Uterus (tissue), 4 donors: ENCODE measurements at places on chromosomes 7 and 10.

DNA sequence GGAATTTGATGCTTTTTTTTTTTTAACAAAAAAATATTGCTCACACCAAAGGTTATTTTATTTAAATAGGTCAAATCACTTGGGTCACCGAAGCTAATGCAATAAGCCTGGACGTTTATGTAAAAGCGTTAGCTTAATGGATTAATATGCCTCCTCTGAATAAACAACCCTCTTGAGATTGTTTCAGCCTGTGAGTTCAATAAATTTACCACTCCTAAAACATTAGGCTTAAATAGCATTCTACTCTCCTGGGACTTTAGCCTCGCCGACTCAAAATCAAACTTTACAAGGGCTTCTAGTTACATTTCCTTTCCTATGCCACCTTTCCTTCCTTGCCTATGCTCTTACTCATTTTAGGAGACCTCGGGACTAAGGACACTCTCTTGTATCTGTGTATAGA lies 79.3 kb downstream of the DNAJB9 start:
- no peaks in the 10 kb centered on the region for H3K4me1 ChIP-seq
- no peak for DNase-seq
- no peaks in the 10 kb centered on the region for H3K27me3 ChIP-seq

GRCh38 chr10:77233466-77233865 lies 404.1 kb downstream of the KCNMA1 start:
- no peaks in the 10 kb centered on the region for H3K4me1 ChIP-seq
- no peaks in the 10 kb centered on the region for H3K27me3 ChIP-seq
- no peaks in the 10 kb centered on the region for H3K36me3 ChIP-seq
- H3K27ac ChIP-seq, result no peak overlapping the region

DNA sequence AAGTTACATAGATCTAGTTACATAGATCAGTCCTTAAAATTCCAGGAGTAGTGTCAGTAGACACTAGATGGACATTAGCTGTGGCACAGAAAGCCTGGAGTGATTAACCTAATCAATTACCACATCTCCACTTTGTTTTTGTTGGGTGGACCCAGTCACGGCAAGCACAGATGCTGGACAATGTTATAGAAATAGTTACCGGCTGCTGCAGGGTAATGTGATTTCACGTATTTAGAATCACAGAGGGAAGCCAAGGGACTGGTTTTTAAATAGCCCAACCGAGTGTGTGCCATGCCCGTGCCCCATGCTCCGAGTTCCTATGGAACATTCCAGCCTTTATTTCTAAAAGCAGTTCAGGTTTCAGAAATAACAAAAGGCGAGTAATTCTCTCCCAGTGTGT lies 2.8 kb downstream of the LGI1 start:
- no peak for DNase-seq
- H3K36me3 ChIP-seq, result no peaks in the 10 kb centered on the region
- H3K4me1 ChIP-seq, result no peaks in the 10 kb centered on the region

DNA sequence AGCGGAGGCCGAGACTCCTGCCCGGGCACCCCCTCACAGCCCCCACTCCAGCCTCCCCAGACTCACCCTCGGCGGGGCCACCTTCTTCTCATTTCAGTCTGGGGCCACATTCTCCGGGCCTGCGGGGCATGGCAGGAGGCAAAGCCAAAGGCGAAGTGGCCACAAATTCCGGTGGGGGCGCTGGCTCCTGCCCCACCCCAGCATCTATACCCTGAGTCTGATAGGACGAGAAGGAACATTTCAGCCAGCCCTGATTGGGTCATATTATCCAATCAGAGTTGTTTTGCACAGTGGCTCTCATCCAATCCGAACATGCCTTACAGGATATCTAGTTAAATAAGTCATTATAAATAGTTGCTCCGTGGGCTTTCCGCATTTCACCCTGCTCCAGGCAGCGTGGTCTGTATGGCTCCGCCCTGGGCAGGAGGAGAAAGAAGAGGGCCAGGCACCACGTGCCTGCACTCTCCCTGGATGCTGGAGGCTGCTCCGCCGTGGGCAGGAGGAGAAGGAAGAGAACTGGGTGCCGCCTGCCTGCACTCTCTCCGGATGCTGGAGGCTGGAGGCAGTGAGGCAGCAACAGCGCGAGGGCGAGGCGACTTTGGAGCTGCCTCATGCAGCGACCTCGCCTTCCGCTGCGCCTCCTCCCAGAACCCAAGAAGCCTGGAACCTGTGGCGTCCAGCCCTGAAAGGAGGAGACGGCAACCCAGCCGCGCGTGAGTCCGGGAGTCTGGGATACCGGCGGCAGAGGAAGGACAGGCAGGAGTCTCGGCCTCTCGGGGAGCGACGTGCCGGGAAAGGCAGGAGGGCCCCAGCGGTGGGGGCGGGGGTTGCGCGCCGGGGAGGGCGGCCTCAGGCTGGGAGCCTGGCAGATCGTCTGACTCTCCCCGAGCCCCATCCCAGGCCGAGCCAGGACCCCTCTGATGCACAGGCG lies 162.9 kb downstream of the ZNF33B start:
- no peaks in the 10 kb centered on the region for H3K27me3 ChIP-seq
- H3K4me3 ChIP-seq, result peak overlapping the region; percentile 21
- H3K4me1 ChIP-seq, result no peaks in the 10 kb centered on the region
- no peak overlapping the region for H3K27ac ChIP-seq
- DNase-seq, result no peak

GRCh38 chr7:11300241-11300640 lies 326.6 kb downstream of the PHF14 start:
- H3K4me1 ChIP-seq, result no peaks in the 10 kb centered on the region
- H3K27me3 ChIP-seq, result no peaks in the 10 kb centered on the region
- no peak overlapping the region for H3K27ac ChIP-seq

GRCh38 chr7:135616136-135616535 lies 46.2 kb upstream of the STMP1 start:
- DNase-seq, result no peak
- no peaks in the 10 kb centered on the region for H3K4me1 ChIP-seq
- no peaks in the 10 kb centered on the region for H3K27me3 ChIP-seq
- no peaks in the 10 kb centered on the region for H3K36me3 ChIP-seq
- no peak overlapping the region for H3K27ac ChIP-seq
- H3K4me3 ChIP-seq, result no peak overlapping the region

DNA sequence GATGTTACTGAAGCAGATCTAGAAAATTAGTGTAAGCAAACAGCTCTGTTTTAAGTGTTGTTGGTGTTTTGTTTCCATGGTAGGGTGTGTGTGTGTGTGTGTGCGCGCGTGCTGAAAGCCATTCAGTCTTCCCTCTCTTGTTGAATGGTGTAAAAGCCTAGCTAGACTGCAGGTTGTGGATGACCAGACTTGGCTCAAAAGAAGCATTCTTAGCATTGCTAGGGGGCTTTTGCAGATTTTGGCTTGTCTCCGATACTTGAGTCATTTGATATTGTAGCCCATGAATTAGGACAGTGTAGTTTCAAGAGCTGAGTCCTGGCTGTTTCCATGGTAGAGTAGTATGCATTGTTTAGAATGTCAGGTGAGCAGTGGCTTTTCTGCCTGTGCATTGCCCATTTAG lies 99.1 kb downstream of the SND1 start:
- H3K4me3 ChIP-seq, result no peak overlapping the region
- no peaks in the 10 kb centered on the region for H3K36me3 ChIP-seq
- DNase-seq, result no peak

DNA sequence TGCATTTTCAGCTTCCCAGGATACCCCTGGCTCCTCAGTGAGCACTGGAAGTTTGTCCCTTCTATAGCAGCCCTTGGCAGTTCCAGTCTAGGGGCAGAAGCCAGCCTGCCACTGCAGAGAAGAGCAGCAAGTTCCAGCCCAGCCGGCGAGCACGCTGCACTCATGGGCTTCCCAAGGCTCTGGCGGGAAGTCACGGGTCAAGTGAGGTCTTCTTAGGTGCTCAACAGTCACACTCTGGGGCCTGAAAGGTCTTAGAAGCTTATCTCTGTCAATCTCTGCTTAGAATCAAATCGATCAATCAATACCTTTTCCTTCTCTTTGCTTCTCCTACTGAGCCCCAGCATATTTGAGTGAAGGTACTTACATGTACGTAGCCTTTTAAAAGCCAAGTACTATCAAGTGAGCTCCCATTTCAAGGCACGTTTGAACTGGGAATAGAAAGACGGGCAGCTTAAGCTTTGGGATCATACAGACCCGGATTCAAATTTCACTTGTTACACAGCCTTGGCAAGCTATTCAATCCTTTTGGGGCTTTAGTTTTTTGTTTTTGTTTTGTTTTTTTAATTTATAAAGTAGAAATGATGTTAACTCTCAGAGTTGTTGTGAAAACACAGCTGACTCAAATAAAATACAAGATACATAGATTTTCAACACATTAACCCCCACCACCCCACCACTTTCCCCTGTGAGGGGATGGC lies 152.6 kb upstream of the KLF14 start:
- no peak overlapping the region for H3K4me3 ChIP-seq
- no peak for DNase-seq
- H3K27ac ChIP-seq, result peak overlapping the region; percentile 91
- H3K27me3 ChIP-seq, result no peaks in the 10 kb centered on the region
- peaks cover 14% of the 10 kb centered on the region for H3K4me1 ChIP-seq

DNA sequence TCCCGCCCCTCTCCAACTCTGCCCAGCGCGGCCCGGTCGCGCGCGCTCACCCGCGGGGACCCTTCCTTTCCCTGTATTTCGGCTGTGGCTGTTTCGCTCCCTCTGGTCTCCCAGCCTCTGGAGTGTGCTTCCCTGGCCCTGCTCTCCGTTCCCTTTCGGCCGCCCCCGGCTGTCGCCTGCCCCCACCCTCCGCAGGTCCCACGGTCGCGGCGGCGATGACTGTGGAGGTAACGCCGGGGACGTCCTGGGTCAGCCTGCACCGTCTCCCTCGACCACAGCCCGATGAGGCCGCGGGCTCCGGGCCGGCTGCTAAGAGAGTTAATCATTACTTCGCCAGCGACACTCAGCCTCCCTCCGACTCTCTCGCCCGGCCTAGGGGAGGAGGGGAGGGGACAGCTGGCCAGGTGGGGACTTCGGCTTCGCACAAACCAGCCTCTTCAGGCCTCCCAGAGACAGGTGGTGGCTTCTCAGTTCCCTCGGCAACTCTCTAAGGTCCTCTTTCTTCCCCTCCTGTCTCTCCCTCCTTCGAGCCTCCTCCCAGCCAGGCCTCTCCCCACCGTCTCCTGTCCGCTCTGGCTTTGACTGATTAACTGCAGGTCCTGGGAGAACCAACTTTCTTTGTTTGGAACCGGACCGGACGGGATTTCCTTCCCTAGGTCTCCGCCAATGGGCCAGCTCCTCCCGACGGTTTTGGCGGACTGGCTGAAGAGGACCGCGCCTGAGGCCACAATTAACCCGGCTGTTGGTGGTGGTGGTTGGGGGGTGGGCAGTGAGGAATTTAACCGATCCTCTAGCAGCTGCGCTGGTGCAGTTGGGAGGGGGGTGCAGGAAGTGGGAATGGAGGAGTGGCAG lies 5.6 kb upstream of the PAX2 start:
- H3K4me1 ChIP-seq, result peaks cover 27% of the 10 kb centered on the region
- H3K27ac ChIP-seq, result no peak overlapping the region
- no peak for DNase-seq
- no peaks in the 10 kb centered on the region for H3K36me3 ChIP-seq
- H3K4me3 ChIP-seq, result no peak overlapping the region

DNA sequence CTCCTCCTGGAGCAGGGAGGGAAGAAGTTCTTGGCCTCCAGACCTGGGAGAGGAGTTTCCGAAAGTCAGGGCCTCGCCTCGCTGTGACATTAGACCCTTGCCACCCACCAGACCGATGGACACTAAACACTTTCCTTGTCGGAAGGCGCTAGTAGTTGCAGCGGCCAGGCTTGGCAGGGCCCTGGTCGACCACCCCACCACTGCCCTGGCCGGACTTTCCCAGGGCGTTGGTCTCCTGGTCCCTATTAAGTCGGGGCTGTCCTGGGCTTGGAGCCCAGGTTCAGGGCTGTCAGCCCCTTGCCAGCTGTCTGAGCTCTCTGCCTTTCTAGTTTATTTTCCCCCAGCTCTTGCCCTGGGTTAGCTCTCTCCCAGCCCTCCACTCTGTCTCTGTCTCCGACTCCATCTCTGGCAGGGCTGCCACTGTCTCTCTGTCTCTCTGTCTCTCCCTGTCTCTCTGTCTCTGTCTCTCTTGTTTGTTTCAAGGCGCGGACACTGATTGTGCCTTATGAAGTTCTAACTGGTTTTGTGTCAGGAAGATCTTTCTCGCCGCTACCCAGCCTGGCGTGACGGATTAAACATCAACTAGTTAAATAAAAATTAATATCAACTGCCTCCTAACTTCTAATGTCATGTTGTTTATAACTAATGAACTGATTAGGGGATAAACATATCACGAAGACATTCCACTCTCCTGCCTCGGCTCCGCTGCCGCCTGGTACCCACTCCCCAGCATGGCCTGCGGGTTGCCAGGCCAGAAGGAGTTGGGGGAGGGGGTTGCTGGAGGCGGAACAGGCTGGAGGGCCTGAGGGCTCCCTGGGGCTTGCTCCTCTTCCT lies 13.8 kb upstream of the PAX2 start:
- peaks cover 64% of the 10 kb centered on the region for H3K27me3 ChIP-seq
- H3K4me1 ChIP-seq, result no peaks in the 10 kb centered on the region
- no peak overlapping the region for H3K27ac ChIP-seq
- no peak for DNase-seq

DNA sequence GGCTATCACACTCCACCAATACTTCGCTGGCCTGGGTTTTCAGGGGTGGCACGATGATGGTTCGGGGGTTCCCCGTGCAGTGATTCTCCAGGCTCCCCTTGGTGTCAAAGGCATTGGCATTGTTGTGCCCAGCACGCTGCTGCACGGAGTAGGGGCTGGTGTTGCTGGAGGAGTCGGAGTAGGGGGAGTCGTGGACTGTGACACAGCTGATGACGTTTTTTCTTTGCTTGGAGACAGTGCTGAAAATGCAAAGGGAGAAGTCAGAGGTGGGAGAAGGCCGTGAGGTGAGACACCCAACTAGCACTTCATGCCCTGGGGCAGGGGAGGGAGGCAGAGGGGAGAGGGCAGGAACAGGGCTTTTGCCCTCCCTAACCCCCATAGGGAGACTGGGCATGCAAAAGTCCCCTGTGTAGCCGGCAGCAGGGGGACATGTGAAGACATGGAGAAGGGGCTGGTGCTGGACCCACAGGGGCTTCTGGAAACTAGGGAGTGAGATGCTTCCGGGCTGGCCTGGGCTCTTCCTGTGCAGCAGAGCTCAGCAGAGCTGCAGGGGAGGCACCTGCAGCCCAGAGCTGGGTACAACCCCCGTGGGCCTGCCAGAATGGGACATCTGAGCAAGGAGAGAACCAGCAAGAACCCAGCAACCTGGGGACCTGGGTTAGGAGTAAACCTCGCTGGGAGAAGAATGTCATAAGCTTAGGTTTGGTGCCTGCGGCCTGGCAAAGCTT lies 60.5 kb downstream of the CLEC2L start:
- H3K4me1 ChIP-seq, result no peaks in the 10 kb centered on the region
- DNase-seq, result peak; percentile 9
- H3K36me3 ChIP-seq, result no peaks in the 10 kb centered on the region
- no peak overlapping the region for H3K4me3 ChIP-seq
- H3K27ac ChIP-seq, result no peak overlapping the region
- no peaks in the 10 kb centered on the region for H3K27me3 ChIP-seq

GRCh38 chr10:47367646-47368045 lies 16.4 kb downstream of the ZNF488 start:
- no peak overlapping the region for H3K4me3 ChIP-seq
- H3K4me1 ChIP-seq, result no peaks in the 10 kb centered on the region
- no peak for DNase-seq
- no peaks in the 10 kb centered on the region for H3K36me3 ChIP-seq
